ENCODE measurements at places on chromosomes 11 and 22. TPM values are rescaled to one million over a fixed set of nuclear protein-coding genes. Genes with fewer than 3 reads are reported as not detected.

GRCh38 chr11:4511282-4512245 is 29.1 kb downstream of the OR52K1 start:
- DNase-seq = peak; percentile 39

DNA sequence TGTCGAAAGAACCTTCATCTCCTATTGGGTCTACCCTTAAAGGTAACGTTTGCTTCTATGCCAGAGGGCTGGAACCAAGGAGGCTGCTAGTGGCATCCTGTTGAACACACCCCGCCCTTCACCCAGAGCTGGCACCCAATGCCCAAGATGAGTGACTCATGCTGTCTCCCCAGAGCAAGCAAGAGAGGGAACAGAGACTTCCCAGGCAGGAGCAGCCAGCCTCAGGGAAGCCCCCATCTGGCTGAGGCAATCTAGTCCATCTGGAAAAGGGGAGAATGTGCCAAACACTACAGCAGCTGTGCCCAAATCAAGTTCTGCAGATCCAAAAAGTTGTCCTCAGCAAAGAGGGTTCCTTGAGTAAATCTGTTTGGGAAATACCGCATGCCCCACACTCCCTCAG is 91.9 kb upstream of the TP53I11 start:
- peak; percentile 18 for DNase-seq

GRCh38 chr11:35197292-35197691 is 58.3 kb downstream of the CD44 start:
- no peak for DNase-seq

DNA sequence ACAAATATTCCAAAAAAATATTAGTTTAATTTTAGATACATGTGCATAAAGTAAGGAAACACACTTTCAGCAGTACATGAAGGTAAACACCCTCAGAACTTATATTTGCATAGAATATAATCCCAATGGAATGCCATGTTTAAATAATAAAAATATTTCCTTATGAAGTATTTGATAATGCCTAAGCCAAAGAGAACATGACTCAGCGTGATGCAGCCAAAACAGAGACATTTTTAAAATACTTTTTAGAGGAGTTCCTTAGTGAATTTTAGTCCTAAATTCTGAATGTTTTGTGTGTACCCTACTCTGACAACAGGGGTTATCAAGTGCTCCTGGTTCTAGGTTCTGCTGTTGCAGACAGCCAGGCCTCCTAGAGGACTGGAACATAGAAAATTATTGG is 39.1 kb upstream of the POU2AF2 start:
- no peak for DNase-seq

- no peak for DNase-seq
These were observed 12.2 kb upstream of the MFNG start for GRCh38 chr22:37498289-37498909.

DNA sequence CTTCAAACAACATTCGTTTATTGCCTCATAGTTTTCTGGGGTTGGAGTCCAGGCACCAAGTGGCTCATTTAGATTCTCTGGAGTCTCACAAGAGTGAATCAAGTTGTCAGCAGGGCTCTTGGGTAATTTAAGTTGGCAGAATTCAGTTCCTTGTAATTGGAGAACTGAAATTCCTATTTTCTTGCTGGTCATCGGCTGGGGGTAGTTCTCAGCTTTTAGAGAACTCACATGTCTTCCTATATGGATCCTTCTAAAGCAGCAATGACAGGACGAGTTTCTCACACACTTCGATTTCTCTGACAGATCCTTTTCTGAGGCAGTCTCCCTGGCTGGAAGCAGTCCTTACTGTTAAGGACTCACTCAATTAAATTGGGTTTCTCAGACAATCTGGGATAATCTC is 17.3 kb upstream of the OOSP4B start:
- no peak for DNase-seq

DNA sequence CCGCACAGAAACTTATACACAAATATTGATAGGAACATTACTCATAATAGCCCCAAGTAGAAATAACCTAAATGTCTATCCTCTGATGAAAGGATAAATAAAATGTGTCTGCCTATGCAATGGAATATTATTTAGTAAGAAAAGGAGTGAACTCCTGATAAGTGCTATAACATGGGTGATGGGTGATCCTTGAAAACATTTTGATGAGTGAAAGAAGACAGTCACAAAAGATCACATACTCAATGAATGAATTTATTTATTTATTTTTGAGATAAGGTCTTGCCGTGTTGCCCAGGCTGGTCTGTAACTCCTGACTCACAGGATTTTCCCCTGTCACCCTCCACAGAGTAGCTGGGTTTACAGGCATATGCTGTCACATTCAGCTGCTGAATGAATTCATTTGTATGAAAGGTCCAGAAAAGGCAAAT is 17.3 kb downstream of the RNF121 start:
- peak; percentile 83 for DNase-seq

GRCh38 chr11:1870721-1871466 is 18.0 kb downstream of the LSP1 start:
- no peak for DNase-seq

DNA sequence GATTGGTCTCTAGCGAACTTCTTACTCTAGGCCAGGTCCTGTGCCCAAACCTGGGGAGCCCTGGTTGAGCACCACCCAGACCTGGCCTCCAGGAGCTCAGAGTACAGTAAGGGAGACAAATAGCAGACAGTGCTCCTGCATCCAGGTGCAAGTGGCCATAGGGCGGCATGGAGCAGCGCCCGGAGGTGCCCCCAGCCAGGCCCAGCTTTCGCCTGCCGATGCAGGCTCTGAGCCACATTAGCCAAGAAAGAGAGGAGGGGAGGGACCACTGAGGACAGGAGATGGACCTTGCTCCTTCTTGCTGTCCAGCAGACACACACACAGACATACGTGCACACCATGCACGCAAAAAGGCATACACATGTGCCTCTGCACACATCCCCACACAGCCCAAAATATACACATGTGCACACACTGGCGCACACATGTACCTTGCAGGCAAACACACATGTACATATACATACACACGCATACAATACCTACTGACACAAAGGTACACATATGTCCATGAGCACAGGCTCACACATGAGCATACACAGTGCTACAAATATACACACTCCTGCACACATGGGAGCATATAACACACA is 68.7 kb upstream of the FGF3 start:
- DNase-seq = no peak

GRCh38 chr11:28822576-28822975 is 714.4 kb downstream of the METTL15 start:
- DNase-seq = no peak

DNA sequence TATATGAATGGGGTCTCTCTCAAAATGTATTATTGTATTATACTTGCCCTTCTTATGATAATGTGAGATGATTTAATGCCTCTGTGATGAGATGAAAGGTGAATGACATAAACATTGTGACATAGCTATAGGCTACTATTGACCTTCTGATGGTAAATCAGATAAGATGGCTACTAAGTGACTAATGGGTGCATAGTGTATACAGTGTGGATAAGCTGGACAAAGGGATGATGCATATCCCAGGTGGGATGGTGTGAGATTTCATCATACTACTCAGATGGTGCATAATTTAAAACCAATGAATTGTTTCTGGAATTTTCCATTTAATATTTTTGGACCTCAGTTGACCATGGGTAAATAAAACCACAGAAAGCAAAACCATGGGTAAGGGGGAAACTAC is 243.5 kb downstream of the SBF2 start:
- peak; percentile 6 for DNase-seq

GRCh38 chr11:130100381-130101095 is 30.8 kb downstream of the APLP2 start:
- no peak for DNase-seq

- DNase-seq = no peak
These were observed 34.9 kb downstream of the WBP2NL start for GRCh38 chr22:42033263-42034181.

DNA sequence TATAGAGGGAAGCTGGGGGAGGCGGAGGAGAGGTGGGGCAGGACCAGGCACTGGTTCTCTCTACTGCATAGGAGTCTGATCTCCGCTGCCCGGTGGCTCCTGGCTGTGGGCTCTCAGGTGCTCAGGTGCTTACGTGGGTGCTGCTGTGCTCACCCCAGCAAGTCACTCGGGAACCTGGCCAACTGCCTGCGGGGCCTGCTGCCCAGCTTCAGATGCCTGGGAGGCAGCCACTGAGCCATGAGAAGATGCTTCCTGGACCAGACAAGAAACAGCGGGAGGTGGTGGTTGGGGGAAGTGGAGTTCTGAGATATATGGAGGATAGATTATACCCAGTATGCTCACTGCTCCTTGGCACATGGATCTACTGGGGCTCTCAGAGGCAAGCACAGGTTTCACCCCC is 1303.4 kb downstream of the TBC1D22A start:
- DNase-seq = no peak

GRCh38 chr22:42174062-42174461 is 43.5 kb upstream of the CYP2D6 start:
- DNase-seq = no peak

- no peak for DNase-seq
These were observed 638.5 kb downstream of the NTM start for GRCh38 chr11:132008872-132009271.

IGLL5 gene
- total RNA-seq = not detected

VPREB1 gene
- not detected for total RNA-seq

C1QTNF4 gene
- not detected for total RNA-seq

MCAM gene
- 965 TPM for total RNA-seq

ZNF215 gene
- total RNA-seq = 5.4 TPM

HSCB gene
- total RNA-seq = 24.1 TPM

SOX10 gene
- not detected for total RNA-seq

All from renal cortical epithelial cell (primary cell).